ENCODE measurements at places on chromosomes 3 and 15. TPM values are rescaled to one million over a fixed set of nuclear protein-coding genes. Genes with fewer than 3 reads are reported as not detected.

- no peak overlapping the region for H3K4me3 ChIP-seq
- H3K36me3 ChIP-seq, result no peaks in the 10 kb centered on the region
- H3K4me1 ChIP-seq, result peaks cover 4% of the 10 kb centered on the region
- no peak for DNase-seq
- H3K27ac ChIP-seq, result no peak overlapping the region
Measured at GRCh38 chr15:91224755-91225380, 124.8 kb downstream of the SV2B start.

DNA sequence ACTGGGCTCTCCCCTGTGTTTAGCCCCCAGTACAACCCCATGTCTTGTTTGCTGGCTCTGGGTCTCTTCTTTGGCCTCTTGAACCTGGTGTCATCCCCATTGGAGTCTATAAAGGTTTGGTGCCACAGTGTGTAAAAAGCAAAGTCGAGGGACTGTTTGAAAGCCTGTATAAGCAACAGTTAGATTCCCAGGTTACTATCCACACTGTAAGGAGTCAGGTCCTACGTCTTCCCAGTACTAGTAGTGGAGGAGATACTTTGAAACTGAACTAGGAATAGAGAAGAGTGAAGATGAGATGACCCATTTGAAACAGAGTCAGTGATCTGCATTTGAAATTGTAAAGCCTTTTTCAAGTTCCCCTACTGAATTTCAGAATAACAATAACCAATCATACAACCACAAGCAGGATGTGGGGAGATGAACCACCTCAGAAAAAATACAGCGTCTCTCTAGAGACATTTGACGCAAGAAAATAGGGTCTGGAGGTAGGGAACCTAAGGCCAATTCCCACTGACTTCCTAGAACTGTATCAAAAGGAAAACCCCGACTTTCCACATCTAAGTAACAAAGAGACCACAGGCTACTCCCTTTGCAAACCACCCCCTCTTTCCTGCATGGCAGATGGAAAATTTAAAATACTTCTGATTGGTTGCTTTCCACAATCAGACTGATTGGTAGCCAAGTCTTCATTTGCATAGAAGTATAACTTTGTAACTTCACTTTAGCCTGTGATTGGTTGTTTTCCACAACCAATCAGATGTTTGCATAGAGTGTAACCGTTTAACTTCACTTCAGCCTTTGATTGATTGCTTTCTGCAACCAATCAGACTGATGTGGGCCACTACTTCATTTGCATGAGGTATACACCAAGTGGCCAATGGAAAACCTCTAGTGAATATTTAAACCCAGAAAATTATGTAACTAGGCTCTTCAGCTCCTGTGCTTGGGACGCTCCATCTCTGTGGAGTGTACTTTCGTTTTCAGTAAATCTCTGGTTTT, 49.9 kb upstream of the NEDD4 start:
- peaks cover 27% of the 10 kb centered on the region for H3K4me1 ChIP-seq
- H3K4me3 ChIP-seq, result peak overlapping the region; percentile 89
- DNase-seq, result peak; percentile 32

DNA sequence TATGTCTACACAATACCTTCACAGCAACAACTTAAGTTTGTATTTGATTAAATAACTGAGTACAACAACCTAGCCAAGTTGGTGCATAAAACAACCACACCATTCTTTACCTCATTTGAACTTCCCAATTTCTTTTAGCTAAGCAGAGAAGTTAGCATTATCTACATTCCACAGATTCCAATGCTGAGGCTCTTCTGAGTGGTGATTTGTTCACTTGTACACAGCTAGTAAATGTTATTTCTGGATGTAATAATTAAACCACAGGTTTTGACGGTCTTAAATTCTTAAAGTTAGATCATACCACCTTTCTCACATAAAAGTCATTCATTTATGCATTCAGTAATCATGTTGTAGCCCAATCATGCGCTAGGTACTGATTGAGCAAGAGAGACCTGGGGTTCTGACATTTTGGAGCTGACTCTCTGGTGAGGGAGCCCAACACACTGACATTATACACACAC, 102.5 kb downstream of the SST start:
- H3K4me1 ChIP-seq, result peaks cover 3% of the 10 kb centered on the region
- no peak overlapping the region for H3K4me3 ChIP-seq
- no peak overlapping the region for H3K27ac ChIP-seq

DNA sequence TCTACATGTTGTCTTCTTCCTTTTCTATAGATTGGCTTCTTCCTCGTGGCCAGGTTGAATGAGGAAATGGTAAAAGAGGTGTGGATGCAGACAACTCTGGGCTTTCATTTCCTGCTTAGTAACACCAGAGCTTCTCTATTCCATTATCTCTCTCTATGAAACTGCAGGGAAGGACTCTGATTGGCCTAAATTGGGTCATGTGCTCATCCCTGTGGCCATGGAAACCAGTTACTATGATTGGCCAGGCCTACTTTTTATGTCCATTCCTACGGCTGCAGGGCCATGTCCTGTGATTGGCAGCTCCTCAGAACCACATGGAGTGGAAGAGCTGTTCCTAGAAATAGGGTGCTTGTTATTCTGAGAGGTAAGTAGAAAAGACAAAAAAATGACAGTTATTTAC, 486.9 kb upstream of the ADAMTS9 start:
- H3K4me1 ChIP-seq, result no peaks in the 10 kb centered on the region
- no peak for DNase-seq
- no peaks in the 10 kb centered on the region for H3K27me3 ChIP-seq
- no peaks in the 10 kb centered on the region for H3K36me3 ChIP-seq

RAB6B gene
- total RNA-seq, result 4.3 TPM

TNFSF10 gene
- 22.0 TPM for total RNA-seq
